ENCODE measurements at places on chromosomes 6 and 20. TPM values are rescaled to one million over a fixed set of nuclear protein-coding genes. Genes with fewer than 3 reads are reported as not detected.

Gene GRM4
- total RNA-seq: not detected

Gene OR2H1
- total RNA-seq: not detected

Gene FOXS1
- total RNA-seq: not detected

GRCh38 chr6:29295181-29295585 lies 6.3 kb upstream of the OR14J1 start:
- peak; percentile 68 for DNase-seq

DNA sequence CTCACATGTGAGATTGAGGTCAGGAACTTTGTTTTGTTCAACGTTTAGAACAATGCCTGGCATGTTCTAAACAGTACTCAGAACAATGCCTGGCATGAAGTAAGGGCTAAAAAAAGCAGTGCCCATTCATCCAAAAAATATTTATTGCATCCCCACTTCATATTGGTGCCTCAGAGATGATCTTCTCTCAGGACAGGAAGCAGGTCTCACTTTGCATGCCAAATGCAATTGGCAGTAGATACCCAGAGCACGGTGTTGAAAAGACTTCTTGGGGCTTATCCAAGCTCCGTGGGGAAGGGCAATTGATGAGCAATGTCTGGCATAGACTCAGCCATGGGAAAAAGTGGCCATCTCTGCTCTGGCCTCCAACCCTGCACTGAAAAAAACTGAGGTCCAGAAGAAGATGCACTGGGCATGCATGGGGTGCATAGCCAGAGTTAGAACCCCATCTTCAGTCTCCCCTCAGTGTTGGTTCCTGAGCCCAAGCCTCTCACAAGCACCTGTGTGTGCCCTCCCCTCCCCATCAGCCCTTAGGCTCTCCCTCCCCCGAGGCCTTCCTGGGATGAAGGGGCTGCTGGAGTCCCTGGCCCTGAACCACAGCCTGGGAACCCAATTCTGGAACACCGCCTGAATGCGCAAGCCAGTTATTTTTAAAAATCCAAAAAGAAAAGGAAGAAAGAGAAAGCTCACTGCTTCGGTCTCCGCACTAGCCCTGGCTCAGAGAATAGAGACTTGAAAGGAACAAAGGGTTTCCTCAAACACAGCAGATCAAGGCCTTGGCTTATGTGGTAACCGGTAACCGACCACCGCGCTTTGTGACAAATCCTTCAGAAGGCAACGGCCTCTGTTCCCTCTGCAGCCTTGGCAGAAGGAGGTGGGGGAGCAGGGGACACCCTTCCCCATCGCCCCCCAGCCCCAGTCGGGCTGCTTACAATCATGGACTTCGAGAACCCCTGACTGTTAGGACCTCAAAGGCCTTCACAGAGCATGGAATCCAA lies 78.5 kb upstream of the SIRPA start:
- no peak for DNase-seq

- DNase-seq: no peak
Measured at GRCh38 chr6:22888163-22888752, 318.9 kb downstream of the HDGFL1 start.

DNA sequence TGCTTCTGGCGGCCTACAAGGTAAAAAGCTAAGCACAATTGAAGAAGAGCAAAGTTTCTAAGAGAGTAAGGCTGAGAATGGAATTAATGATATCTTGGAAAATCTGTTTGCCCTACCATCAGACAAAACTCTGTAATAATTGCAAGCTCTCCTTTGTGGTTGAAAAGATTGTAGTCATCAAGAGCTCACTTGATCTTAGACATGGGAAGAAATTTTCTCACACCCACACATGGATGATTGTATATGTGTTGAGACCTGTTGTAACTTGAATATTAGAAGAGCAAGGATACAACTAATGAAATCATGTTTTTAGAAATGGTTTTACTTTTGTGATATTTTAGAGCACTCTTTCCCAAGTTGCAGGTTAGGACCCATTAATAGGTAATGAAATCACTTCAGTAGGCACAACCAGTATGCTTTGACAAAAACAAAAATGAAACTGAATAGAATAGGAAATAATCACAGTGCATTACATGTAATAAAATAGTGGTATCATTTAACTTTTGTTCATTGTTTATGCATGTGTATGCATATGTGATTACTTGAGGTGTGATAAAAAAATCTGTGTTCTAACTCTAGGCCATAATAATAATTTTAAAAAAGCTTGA lies 14.0 kb downstream of the DCBLD1 start:
- DNase-seq: no peak

- DNase-seq: peak; percentile 96
Measured at GRCh38 chr6:31652925-31653724, 664 bp upstream of the BAG6 start.

DNA sequence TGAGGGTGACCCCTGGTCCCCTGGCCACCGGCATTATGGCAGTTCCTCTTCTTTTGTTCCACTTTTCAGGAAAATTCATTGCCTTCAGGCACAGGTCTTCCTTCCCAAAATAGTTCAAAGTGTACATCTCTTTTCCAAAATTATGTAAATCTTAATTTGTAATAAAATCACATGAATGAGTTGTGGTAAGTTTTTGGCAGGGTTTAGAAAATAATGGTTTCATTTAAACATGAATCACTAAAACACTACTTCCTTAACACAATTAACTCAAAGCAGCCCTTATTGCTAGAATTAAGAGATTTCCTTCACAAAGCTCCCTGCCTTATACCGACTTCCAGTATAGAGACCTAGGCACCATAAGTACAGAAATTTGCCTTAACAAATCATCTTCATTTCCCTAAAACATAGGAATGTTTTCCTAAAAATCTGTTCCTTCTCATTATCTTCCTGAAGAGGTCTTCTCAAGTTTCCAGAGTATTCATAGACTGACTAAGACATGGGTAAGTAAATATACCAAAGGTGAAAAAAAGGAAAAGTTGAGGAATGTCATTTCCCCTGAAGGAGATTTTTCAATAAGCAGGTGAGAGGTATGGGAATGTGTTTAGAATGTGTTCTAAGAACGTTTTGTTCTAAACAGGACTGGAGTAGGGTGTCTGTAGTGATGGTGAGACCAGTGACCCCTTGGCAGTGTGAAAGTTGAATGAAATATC lies 148.2 kb upstream of the CITED2 start:
- no peak for DNase-seq

DNA sequence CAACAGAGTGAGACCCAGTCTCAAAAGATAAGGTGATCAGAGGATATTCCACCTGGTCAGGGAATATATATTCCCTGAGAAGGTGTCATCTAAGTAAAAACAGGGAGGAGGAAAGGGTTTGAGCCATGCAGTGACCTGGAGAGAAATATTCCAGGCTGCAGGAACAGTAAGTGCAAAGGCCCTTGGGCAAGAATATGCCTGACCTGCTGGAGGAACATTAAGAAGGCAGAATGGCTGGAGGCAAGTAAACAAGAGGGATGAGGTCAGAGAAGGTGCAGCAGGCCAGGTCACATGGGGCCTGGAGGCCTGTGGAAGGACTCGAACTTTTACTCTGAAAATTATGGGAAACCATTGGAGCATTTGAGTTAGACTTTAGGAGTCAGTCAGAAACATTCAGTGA lies 6.7 kb downstream of the DEF6 start:
- DNase-seq: no peak
